Smooth muscle cell of trachea (primary cell): ENCODE measurements at places on chromosomes 12 and 14. TPM values are rescaled to one million over a fixed set of nuclear protein-coding genes. Genes with fewer than 3 reads are reported as not detected.

Gene SOX5
- total RNA-seq: 7.9 and 13.4 TPM in 2 replicates

Gene LRCOL1
- total RNA-seq: not detected in 2 replicates

Gene EIF2S3B
- total RNA-seq: 0.83 and 0.87 TPM in 2 replicates

Gene WDHD1
- 6.3 and 18.8 TPM in 2 replicates for total RNA-seq

Gene MDM1
- 7.4 and 17.2 TPM in 2 replicates for total RNA-seq

Gene PCK2
- 25.0 and 35.4 TPM in 2 replicates for total RNA-seq

Gene PAX9
- total RNA-seq: not detected in 2 replicates

Gene SLC17A8
- total RNA-seq: not detected in 2 replicates

Gene CLEC14A
- 2.2 and 15.9 TPM in 2 replicates for total RNA-seq

Gene TAS2R43
- 0.33 and 2.3 TPM in 2 replicates for total RNA-seq

Gene KRT82
- total RNA-seq: not detected in 2 replicates

Gene ASIC1
- 1.5 and 4.6 TPM in 2 replicates for total RNA-seq

Gene PTPRR
- total RNA-seq: 0.33 and 0.58 TPM in 2 replicates

Gene PRIMA1
- not detected in 2 replicates for total RNA-seq

Gene PAN2
- total RNA-seq: 21.5 and 30.3 TPM in 2 replicates

Gene SLC24A4
- total RNA-seq: under 0.01 TPM in 2 replicates

Gene MSI1
- total RNA-seq: not detected in 2 replicates

Gene LHX5
- total RNA-seq: not detected in 2 replicates
